Pons (tissue), 1 donor: ENCODE measurements at places on chromosomes 2 and 18.
A peak's percentile ranks its signal among the peaks of the same experiment; 100 is the strongest.

DNA sequence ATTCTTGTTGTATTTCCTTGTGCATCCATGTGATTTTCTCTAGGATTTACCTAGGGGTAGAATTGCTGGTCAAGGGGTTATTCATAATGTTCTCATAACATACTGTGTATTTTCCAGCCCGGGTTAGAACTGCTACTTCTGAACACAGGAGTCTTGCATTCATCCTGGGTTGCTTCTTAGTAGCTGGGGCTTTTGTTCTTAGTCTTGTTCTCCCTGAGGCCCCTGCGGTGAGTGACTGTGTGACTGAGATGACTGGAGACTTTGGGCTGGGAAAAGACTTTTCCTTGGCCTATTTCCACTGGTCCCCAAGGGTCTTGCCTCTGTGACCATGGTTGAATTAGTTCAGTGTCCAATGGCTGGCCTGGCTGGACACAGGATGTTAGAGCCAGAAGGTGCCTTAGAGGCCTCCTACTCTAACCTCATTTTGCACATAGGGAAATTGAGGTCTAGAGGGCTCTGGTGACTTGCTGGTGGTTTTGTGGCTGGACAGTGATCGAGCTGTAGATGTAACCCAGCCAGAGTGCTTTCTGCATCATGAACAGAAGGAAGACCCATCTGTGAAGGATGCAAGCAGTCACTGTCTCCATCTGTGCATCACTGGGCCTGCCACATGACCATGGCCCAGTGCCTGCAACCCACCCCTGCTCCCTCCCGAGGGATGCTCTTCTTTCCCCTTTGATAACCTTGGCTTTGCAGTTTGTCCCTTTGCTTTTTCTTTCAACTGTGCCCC, 233.3 kb downstream of the FHOD3 start:
- DNase-seq: no peak

GRCh38 chr2:148614322-148615049, 30.1 kb upstream of the EPC2 start:
- DNase-seq: peak; percentile 68

DNA sequence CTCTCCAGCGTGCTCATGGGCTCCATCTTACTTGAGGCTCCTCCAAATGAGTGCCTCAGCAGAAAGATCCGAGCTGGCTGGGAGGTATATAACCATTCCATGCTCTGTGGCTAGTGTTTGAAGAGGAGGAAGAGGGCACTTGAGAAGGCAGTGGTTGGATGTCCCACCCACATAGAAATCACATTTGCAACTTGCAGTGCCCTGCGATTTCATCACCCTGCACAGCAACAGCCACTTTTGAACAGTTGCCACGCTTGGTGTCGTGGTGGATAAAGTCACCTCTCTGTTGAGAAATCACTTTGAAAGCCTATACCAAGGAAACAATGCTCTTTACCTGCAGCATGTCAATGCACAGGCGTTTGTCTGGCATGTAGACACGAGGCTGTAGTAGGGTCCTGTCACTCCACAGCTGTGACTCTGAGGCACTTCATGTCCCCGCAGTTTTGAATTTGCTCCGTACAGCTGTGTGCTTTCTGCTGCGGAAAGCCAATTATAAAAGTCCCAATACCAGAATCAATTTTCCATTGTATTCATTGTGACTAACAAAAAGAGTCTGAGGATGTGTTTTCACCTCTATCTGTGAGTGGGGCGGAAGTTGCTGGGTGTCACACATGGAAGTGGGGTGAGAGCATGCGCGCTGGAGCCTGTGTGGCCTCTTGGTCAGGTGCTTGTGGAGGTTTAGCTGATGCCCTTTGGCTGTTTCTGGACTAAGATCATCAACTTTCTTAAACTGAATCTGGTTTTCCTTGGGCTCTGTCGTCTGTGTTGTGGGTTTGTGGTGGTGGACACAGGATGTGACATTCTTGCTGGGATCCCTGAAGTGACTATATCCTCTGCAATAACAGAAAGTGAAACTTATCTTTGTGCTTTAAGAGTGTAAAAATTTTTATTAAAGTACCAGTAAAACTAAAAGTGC, 2.8 kb downstream of the CNDP2 start:
- DNase-seq: peak; percentile 69

- DNase-seq: no peak
Observed at GRCh38 chr2:202495230-202495604, 119.1 kb downstream of the BMPR2 start.

DNA sequence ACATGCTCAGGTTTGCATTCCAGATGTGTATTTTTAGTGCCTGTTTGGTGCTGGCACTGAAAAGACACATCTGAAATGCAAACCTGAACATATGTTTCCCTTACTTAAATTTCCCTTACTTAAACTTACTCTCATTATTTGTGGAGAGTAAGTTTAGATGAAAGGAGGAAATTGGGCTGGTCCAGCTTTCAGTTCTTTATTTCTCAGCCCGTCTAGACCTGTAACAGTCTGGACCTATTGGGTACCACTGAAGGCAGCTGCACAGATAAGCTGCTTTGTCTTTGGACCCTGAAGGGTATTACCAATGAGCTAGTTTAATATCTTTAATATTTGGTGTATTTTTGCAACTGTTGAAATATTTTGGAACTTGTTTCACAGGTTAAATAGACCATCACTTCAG, 17.0 kb upstream of the DSG3 start:
- no peak for DNase-seq

DNA sequence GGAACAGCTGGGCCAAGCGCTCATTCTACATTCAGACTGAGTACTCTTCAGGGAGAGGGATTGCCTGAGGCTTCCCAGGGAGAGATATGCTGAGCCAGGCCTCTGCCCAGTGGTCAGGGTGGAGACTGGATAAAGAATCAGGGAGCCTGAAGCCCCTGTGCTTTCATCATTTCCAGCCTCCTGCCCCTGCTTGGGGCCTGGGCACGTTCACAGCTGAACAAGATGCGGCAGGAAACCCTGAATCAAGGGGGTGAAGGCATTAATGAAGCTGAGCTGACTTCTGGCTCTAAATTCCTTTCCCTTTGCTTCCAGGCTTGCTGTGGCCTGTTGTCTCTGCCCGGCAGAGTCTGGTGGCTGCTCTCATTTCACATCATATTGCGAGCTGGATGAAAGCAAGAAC, 35.0 kb downstream of the RPL37A start:
- DNase-seq: no peak

DNA sequence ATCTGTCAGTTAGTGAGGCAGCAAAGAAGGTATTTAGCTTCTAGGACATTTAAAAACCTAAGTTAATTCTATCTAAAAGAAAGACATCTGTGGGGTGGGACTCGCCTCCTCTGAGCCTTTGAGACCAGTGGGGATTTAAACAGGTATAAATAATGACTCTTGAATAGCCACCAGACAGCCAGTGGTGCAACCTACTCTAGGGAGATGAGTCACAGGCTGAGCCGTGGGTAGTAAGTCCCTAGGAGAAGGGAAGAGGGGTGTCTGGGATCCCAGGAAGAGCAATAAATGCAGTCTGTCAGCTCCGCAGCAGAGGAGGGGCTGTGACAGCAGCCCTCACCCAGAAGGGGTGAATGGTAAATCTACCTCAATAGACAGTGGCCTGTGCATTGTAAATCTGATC, 43.1 kb upstream of the GALNT3 start:
- no peak for DNase-seq

GRCh38 chr2:109700680-109701274, 86.6 kb downstream of the SOWAHC start:
- DNase-seq: no peak

GRCh38 chr2:100470898-100471514, 724 bp downstream of the NMS start:
- no peak for DNase-seq

GRCh38 chr2:73112026-73112912, 479 bp downstream of the RAB11FIP5 start:
- DNase-seq: no peak

DNA sequence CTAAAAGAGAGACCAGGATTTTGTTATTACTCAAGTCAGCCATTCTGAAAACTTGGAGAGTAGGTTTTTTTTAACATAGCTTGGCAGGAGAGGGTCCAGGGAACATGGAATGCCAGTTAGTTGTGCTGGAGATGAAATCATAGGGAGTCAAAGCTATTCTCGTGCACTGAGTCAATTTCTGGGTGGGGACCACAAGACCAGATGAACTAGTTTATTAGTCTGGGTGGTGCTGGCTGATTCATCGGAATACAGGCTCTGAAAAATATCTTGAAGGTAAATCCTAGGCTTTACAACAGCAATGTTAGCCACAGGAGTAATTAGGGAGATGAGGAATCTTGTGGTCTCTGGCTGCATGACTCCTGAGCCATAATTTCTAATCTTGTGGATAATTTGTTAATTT, 921.4 kb downstream of the TRIB2 start:
- no peak for DNase-seq

- DNase-seq: no peak
Observed at GRCh38 chr2:105626966-105627340, 117.8 kb upstream of the NCK2 start.
